Activated CD8-positive, alpha-beta memory T cell treated with anti-CD3 and anti-CD28 coated beads for 4 hours (primary cell): ENCODE measurements at places on chromosomes 16 and 17.
A peak's percentile ranks its signal among the peaks of the same experiment; 100 is the strongest.

- DNase-seq: no peak
Measured at GRCh38 chr17:41223821-41224220, 2.6 kb upstream of the KRTAP9-2 start.

GRCh38 chr17:43650471-43650870, 11.3 kb downstream of the MEOX1 start:
- no peak for DNase-seq

GRCh38 chr17:15660077-15660476, 24.0 kb downstream of the TRIM16 start:
- DNase-seq: no peak

GRCh38 chr17:74798239-74798707, 22.1 kb upstream of the NAT9 start:
- no peak for DNase-seq

DNA sequence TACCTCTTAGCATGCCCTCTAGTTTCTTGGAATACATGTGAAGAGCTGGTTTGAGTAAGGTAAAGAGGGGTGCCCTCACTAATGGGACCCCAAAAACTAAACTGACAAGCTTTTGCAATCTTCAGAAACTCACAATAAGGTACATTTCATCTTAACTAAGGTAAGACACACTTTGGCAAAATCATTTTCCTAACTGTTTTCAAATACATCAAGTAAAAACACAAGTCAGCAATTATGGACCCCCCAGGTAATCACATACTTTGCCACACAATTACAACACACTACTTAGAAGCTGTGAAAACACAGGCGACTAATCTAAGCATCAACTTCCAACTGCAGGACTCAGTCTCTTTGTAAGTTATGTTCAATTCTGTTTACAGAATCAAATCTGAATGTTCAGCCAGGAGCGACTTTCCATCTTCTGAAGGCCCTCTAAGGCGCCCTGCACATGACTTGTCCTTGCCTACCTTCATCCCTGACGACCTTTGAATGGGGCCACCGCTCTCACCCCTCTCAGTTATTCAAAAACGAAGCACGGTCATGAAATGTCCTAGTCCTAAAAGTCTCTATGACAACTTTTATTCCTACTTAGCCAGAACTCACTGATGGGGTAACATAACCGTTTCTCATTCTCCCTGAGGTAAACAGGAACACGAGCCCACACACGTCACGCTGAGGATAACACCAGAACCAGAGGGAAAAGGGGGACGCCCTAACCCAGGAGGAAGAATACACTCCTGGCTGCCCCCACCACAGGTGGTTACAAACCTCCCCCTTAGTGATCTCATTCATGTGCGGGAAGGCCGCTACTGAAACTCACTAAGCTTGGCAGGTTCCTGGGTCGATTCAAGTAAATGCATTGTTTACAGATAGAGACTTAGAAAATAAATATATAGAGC, 5.5 kb downstream of the CREBBP start:
- DNase-seq: no peak

DNA sequence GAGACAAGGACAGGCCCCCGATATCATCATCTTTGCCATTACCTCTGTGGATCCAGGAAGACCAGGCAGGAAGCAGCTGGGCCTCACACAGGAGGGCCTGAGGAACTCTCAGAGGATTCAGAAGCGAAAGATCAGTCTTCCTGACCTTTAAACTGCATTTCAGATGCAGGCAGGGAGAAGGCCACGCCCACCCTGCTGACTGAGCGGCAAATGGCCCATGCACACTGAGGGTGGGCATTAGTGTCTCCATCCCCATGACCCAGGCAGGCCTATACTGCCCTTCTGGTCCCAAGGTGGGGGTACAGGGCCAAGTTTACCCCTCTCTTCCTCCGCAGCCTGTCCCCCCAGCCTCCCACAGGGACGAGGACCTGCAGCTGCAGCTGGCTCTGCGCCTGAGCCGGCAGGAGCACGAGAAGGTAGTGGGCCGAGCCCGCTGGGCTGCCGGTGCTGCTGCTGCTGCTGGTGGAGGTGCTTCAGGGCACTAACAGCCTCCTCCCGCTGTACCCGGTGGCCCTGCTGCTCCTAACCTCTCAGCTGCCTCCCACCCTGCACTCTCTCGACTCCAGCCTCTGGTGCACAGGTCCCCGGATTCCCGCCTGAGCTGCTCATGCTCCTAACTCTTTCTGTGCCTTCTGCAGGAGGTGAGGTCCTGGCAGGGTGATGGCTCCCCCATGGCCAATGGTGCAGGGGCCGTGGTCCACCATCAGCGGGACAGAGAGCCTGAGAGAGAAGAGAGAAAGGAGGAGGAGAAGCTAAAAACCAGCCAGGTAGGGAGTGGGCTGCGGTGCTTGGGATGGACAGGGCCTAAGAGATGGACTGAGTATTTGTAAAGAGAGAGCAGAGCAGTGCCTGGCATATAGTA, 6.2 kb downstream of the EPN3 start:
- no peak for DNase-seq

DNA sequence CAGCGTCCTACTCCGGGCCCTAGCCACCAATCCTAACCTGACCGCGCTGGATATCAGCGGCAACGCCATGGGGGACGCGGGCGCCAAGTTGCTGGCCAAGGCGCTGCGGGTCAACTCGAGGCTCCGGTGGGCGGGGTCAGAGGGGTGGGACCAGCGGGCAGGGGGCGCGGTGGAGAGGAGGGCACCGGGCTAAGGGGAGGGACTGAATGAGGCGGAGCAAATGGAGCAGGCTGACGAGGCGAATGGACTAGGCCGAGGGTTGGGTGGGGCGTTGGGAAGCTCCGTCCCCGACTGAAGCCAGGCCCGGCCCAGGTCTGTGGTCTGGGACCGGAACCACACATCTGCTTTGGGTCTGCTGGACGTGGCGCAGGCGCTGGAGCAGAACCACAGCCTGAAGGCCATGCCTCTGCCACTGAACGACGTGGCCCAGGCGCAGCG, 4.6 kb downstream of the CARMIL2 start:
- DNase-seq: no peak

GRCh38 chr17:34761646-34762045, 182.3 kb downstream of the TMEM132E start:
- no peak for DNase-seq

DNA sequence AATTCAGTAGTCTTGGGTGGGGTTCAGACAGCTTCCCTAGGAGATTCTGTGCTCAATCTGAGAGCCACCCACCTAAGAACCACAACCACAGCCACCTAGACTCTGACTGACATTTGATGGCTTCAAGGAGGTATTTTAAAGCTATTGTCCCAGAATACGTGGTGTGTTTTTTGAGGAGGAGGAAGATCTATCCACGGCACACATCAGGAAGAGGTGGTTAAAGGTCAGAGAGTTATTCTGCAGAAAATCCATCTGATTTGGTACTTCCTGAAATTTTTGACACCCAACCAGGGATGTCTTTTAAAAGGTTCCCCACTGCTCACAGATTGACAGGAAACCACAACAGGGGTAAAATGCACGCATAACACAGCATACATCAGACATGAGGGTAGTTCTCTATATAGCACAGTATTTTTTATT, 25.1 kb downstream of the SMARCE1 start:
- DNase-seq: no peak

DNA sequence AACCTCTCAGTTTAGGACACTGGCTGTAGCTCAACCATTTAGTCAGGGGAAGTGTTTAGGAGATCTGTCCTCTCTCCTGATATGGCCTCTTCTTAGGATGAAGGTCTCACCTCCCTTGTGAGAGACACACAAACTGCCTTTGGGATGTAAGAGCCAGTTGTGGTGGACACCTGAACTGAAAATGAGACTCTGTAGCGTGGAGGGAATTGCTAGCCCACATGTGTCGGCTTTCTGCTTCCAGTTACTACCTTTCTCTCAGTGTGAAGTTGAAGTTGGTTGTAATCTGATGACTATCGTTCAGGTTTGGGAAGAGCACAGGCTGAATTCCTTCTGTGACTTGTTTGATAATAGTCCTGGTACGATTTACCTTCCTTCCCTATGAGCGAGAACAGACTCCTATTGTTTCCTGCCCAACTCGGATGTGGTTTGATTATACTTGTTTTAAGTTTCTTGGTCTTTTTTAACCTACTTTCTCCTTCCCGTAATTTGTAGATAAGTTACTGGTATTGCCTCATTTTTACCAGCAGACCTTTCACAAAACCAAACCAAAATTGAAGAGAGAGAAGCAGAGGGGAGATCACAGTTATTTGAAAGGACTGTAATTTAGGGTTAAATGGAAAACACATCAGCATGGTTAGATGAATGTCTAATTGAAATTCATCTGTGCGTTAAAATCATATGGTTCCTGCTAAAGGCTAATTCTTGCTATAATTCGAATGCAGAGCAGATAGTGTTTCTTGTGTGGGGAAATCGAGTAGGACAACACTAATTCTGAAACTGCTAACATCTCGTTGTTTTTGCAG, 43.2 kb downstream of the CLEC16A start:
- no peak for DNase-seq

DNA sequence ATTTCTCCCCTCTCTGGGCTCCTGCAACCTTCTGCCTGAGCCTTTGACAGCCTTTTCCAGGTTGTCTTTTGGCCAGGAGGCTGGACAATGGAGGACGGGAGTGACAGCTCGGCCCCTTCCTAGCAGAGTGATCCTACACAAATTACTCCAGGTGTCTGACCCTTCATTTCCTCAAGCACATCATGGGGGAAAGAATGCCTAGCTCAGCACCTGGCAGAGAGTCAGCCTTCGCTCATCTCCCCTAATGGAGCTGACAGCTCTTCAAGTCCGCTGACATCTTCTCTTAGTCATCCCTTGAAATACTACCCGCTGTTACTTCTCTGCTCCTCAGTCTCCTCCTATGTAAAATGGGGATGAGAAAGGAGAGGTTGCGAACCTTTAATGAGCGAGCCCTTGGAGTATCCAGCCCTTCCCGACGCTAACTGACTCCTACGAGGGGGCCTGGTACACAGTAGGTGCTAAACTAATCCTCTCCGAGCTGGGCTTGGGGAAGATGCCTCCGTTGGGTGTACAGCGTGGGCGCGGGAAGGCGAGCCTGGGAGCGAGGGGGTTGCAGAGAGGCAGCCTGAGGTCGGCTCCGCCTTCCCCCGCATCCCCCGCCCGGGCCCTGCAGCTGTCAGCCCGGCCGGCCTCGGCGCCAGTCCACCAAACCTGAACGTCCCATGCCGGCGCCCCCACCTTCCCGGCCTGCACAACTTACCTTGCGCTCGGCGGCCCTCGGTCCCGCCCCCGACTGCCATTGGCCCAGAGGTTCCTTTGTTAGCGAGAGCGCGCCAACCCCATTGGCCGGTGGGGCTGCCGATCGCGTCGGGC, 480 bp upstream of the MPRIP start:
- peak; percentile 92 for DNase-seq

- DNase-seq: no peak
Measured at GRCh38 chr17:67488161-67488560, 111.1 kb downstream of the PITPNC1 start.
